ENCODE measurements at places on chromosomes 4 and X. TPM values are rescaled to one million over a fixed set of nuclear protein-coding genes. Genes with fewer than 3 reads are reported as not detected.

The TRIM60 gene
- total RNA-seq = not detected

DNA sequence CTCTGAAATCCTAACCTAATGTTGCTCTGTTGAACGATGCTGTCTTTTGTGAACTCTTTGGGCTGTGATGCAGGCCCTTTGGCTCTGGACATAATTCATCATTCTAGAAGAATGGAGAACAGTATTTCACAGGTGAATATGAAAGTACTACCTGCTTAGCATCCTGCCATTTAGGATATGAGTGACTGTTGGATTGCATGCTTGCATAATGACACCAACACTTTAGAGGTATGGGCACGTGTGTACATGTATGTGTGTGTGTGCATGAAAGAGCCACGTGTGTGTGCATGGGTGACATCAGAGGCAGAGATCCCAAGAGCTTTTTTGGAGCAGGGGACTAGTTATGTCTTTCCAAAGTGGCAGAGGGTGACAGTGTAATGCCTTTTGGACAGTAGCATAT lies 70.2 kb upstream of the ZNF518B start:
- no peak for DNase-seq

- no peak for DNase-seq
These were observed 1.6 kb downstream of the RPL10 start for GRCh38 chrX:154399527-154400368.

DNA sequence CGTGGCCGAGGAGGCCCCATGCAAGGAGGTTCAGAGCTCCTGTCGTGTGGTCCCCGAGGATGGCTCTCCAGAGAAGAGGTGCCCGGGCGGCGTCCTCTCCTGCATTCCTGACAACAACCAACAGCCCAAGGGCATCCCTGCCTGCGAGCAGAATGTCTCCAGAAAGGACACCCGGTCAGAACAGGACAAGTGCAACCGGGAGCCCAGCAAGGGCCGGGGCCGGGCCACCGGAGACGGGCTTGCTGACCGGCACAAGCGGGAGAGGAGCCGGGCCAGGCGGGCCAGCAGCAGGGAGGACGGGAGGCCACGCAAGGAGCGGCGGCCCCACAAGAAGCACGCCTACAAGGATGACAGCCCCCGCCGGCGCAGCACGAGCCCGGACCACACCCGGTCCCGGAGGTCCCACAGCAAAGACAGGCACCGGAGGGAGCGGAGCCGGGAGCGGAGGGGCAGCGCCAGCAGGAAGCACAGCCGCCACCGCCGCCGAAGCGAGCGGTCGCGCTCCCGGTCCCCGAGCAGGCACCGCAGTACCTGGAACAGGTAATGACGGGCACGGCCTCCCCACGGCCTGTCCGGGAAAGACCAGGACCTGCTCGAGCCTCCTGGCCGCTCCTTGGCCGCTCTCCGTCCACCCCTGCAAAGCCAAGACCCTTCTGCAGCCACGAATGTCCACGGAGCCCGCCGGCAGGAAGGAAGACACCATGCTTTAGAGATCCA lies 9.8 kb downstream of the AKAP17A start:
- DNase-seq = no peak

The LONRF3 gene
- total RNA-seq = 15.7 TPM

- no peak for DNase-seq
These were observed 12.4 kb upstream of the VEGFC start for GRCh38 chr4:176805155-176805554.

The GUCY1A1 gene
- total RNA-seq = 12.9 TPM

Measured in lung microvascular endothelial cell (primary cell).